ENCODE measurements at places on chromosomes 5 and 9. TPM values are rescaled to one million over a fixed set of nuclear protein-coding genes. Genes with fewer than 3 reads are reported as not detected.
A peak's percentile ranks its signal among the peaks of the same experiment; 100 is the strongest.

- H3K36me3 ChIP-seq, result no peaks in the 10 kb centered on the region
- H3K27ac ChIP-seq, result no peak overlapping the region
- DNase-seq, result no peak
Measured at GRCh38 chr9:107760469-107761242, 271.1 kb upstream of the KLF4 start.

- no peak overlapping the region for H3K4me3 ChIP-seq
- no peaks in the 10 kb centered on the region for H3K27me3 ChIP-seq
- no peaks in the 10 kb centered on the region for H3K36me3 ChIP-seq
- DNase-seq, result no peak
Measured at GRCh38 chr9:91847581-91848091, 102.4 kb downstream of the ROR2 start.

- no peak overlapping the region for H3K27ac ChIP-seq
- no peaks in the 10 kb centered on the region for H3K36me3 ChIP-seq
- DNase-seq, result no peak
Measured at GRCh38 chr5:173479711-173480110, 136.7 kb downstream of the BOD1 start.

GRCh38 chr5:90161414-90161813 is 248.1 kb downstream of the CETN3 start:
- DNase-seq, result peak; percentile 66
- H3K36me3 ChIP-seq, result no peaks in the 10 kb centered on the region
- H3K27me3 ChIP-seq, result no peaks in the 10 kb centered on the region
- no peak overlapping the region for H3K27ac ChIP-seq
- no peaks in the 10 kb centered on the region for H3K4me1 ChIP-seq

GRCh38 chr5:79859588-79859987 is 131.5 kb downstream of the MTX3 start:
- DNase-seq, result no peak
- no peaks in the 10 kb centered on the region for H3K27me3 ChIP-seq
- no peak overlapping the region for H3K27ac ChIP-seq
- no peaks in the 10 kb centered on the region for H3K4me1 ChIP-seq
- no peak overlapping the region for H3K4me3 ChIP-seq

DNA sequence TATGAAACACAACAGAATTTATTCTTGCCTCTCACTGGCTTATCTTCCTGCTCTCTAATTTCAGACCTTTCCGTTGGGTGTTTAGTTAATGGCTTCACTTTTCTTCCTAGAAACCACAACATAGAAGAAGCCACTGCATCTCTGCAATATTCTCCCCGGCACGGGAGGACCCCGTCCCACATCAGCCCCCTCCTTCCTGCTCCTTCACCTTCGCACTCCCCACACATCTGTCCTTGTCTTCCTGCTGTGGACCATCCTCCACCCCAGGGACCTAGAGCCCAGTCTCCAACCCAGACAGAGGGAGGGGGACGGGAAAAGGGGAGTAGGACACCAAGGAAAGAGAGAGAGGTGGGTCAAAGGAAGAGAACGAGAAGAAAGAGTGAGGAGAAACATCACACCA is 1.4 kb downstream of the OR2V1 start:
- no peaks in the 10 kb centered on the region for H3K36me3 ChIP-seq
- H3K27me3 ChIP-seq, result no peaks in the 10 kb centered on the region
- DNase-seq, result no peak
- H3K4me1 ChIP-seq, result no peaks in the 10 kb centered on the region
- no peak overlapping the region for H3K4me3 ChIP-seq
- no peak overlapping the region for H3K27ac ChIP-seq

DNA sequence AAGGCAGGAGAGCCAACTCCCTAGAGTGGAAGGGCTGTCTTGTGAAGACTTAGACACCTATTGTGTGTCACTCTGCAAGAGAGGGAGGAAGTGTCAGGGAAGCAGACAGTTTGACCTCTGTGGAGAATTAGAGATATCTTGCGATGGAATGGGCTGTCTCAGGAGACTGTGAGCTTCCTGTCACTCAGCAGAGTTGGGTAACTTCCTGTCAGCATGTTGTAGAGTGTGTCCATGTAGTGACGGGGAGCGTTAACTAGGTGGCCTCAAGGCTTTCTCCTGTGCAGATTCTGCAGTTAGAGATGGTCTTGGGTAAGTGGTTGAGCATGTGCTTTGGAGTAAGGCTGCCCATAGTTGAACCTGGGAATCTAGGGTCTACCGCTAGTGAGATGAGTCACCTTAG is 136.5 kb downstream of the KIF4B start:
- DNase-seq, result peak; percentile 59
- H3K27ac ChIP-seq, result no peak overlapping the region
- H3K4me1 ChIP-seq, result no peaks in the 10 kb centered on the region
- no peak overlapping the region for H3K4me3 ChIP-seq
- no peaks in the 10 kb centered on the region for H3K27me3 ChIP-seq
- no peaks in the 10 kb centered on the region for H3K36me3 ChIP-seq

- no peak overlapping the region for H3K4me3 ChIP-seq
- no peaks in the 10 kb centered on the region for H3K36me3 ChIP-seq
- no peaks in the 10 kb centered on the region for H3K27me3 ChIP-seq
- no peak for DNase-seq
- H3K27ac ChIP-seq, result no peak overlapping the region
Measured at GRCh38 chr5:160230686-160231527, 1.6 kb downstream of the FABP6 start.

- H3K27ac ChIP-seq, result no peak overlapping the region
- H3K4me3 ChIP-seq, result peak overlapping the region; percentile 30
- peaks cover 23% of the 10 kb centered on the region for H3K4me1 ChIP-seq
- H3K27me3 ChIP-seq, result no peaks in the 10 kb centered on the region
- DNase-seq, result peak; percentile 44
Measured at GRCh38 chr9:112094948-112095681, 80.0 kb downstream of the SUSD1 start.

DNA sequence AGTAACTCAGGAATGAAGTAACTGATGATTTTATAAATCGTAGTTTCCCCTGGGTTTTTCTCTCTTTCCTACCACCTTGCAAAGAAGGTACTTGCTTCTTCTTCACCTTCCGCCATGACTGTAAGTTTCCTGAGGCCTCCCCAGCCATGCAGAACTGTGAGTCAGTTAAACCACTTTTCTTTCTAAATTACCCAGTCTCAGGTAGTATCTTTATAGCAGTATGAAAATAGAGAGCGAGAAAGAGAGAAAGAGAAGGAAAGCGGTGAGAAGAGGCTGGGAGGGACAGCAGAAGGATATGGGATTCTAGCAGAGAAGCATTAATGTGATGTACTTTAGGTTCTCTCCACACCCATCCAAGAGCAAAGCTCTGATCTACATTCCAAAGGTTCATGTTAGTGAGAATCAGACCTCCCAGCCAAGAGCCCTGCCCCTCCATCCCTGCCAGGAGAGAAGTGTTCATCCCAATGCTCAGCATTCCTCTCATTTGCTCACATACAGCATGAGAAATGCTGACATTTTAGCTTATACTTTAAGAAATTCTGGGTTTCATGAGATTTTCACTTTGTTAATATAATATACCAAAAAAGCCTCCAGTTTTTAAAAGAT is 185.0 kb upstream of the PTGER4 start:
- H3K36me3 ChIP-seq, result no peaks in the 10 kb centered on the region
- H3K4me1 ChIP-seq, result no peaks in the 10 kb centered on the region
- no peak for DNase-seq
- H3K4me3 ChIP-seq, result no peak overlapping the region
- no peaks in the 10 kb centered on the region for H3K27me3 ChIP-seq

GRCh38 chr5:6718161-6718681 is 5.0 kb downstream of the TENT4A start:
- H3K36me3 ChIP-seq, result peaks cover 12% of the 10 kb centered on the region
- H3K4me3 ChIP-seq, result no peak overlapping the region
- H3K27me3 ChIP-seq, result no peaks in the 10 kb centered on the region
- peaks cover 80% of the 10 kb centered on the region for H3K4me1 ChIP-seq
- no peak for DNase-seq
- H3K27ac ChIP-seq, result no peak overlapping the region

GRCh38 chr5:138829341-138829740 is 45.8 kb downstream of the LRRTM2 start:
- H3K4me1 ChIP-seq, result no peaks in the 10 kb centered on the region
- no peaks in the 10 kb centered on the region for H3K27me3 ChIP-seq
- H3K4me3 ChIP-seq, result no peak overlapping the region
- H3K36me3 ChIP-seq, result no peaks in the 10 kb centered on the region
- DNase-seq, result no peak

DNA sequence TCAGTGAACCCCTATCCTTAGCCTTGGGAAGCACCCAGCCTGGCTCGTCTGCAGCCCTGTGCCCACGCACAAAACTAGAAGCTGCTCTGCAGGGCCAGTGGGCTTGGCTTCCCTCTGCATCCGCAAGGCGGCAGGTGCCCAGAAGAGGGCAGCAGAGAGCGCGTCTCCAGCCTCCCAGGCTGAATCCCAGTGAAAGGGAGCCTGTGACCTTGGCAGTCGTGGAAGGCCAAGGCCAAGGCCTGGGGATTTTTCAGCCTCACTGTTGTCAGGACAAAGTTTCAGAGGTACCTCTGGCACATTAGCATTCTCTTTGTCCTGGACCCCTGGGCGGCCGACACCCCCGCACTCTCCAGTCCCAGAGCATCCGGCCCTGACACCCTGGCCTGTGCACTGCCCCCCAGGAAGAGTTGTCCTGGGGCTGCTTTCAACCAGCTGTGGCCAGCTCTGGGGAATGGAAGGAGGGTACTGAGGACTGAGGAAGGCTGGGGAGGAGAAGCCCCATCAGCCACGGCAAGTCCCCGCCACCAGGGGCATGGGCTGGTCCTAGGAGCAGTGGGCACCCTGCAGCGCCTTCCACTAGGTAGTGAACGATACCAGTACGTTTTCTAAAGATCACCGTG is 63.6 kb upstream of the IL17B start:
- DNase-seq, result peak; percentile 82
- H3K4me3 ChIP-seq, result no peak overlapping the region
- H3K27me3 ChIP-seq, result no peaks in the 10 kb centered on the region
- H3K4me1 ChIP-seq, result no peaks in the 10 kb centered on the region
- H3K27ac ChIP-seq, result no peak overlapping the region
- H3K36me3 ChIP-seq, result no peaks in the 10 kb centered on the region

DNA sequence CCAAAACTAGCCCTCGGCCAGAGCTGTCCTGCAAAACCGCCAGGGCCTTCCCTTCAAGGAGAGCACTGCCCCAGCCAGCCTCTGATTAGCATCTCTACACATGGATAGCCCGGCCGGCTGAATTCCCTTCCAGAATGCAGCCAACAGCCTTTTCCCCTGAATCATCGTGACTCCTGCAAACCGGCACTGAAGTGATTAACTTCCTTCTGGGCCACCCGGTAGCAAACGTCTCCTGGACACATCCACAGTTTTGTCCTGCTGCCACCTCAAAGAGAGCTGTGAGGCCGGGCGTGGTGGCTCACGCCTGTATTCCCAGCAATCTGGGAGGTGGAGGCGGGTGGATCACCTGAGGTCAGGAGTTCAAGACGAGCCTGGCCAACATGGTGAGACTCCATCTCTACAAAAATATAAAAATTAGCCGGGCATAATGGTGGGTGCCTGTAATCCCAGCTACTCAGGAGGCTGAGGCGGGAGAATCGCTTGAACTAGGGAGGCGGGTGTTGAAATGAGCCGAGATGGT is 21.1 kb upstream of the EEIG1 start:
- no peaks in the 10 kb centered on the region for H3K36me3 ChIP-seq
- DNase-seq, result no peak
- H3K27ac ChIP-seq, result no peak overlapping the region
- no peaks in the 10 kb centered on the region for H3K27me3 ChIP-seq
- H3K4me3 ChIP-seq, result no peak overlapping the region
- H3K4me1 ChIP-seq, result peaks cover 5% of the 10 kb centered on the region

- H3K27me3 ChIP-seq, result no peaks in the 10 kb centered on the region
- no peaks in the 10 kb centered on the region for H3K36me3 ChIP-seq
- peak; percentile 73 for DNase-seq
- peak overlapping the region; percentile 66 for H3K4me3 ChIP-seq
- peak overlapping the region; percentile 84 for H3K27ac ChIP-seq
Measured at GRCh38 chr5:67166460-67167285, 29.9 kb downstream of the CD180 start.

DNA sequence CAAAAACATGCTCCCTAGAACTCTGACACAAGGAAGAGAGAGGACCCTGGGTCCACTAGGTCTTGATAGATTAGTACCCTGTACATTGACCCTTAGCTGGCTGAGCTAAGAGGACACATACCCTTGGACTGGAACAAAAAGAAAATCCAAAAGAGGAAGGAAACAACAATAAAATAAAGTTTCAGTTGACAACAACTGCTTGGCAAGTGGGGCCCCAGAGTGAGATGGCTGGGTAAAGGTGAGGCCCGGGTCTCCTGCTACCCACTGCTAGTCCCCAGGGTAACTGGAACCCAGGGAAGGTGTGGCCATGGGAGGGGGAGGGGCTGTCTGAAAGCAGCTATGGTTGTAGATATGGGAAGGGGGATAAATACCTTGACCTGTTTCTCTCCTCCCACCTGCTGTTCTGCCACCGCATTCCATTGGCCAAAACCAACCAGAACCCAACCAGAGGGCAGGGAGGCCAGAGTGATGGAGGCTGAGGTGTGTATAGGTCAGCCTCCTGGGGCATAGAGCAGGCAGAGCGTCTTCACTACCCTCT is 11.7 kb downstream of the TAL2 start:
- peak; percentile 50 for DNase-seq
- H3K4me1 ChIP-seq, result peaks cover 89% of the 10 kb centered on the region
- H3K27me3 ChIP-seq, result no peaks in the 10 kb centered on the region
- peak overlapping the region; percentile 98 for H3K27ac ChIP-seq
- H3K4me3 ChIP-seq, result peak overlapping the region; percentile 35

DNA sequence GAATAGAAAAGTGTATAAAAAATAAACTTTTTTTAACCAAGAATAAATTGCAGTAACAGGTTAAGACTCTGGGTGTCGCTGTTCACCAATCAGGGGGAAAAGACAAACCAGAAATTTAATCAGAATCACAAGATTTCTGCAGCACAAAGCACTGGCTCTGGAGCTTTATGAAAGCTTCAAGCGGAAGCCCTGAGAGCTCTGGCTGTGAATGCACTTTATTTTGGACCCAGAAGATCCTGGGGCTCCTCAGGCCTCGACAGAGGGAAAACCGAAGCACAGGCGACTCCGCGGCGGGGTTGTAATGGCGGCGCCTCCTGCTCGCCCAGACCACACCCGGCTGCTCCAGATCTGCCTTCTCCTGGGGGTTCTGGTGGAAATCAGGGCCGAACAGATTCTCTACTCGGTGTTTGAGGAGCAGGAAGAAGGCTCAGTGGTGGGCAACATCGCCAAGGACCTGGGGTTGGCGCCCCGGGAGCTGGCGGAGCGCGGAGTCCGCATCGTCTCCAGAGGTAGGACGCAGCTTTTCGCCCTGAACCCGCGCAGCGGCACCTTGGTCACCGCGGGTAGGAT is at the start of gene PCDHGA4:
TSS of gene PCDHGA4 (plus strand) at position 122 of the 570 bp plus-strand sequence. CDS start at position 209, 87 bp downstream.
- peak; percentile 58 for DNase-seq
- peaks cover 26% of the 10 kb centered on the region for H3K4me1 ChIP-seq
- H3K27ac ChIP-seq, result no peak within 1 kb of the TSS
- no peaks in the 10 kb centered on the region for H3K27me3 ChIP-seq
- H3K36me3 ChIP-seq, result peaks cover 28% of the 10 kb centered on the region
- peak within 1 kb of the TSS; percentile 27 for H3K4me3 ChIP-seq

Gene HMCN2
- total RNA-seq, result not detected

Gene PCDHA4
- not detected for total RNA-seq

Gene SELENOP
- not detected for total RNA-seq

Gene SLC25A2
- total RNA-seq, result 0.82 TPM

Gene PLAA
- total RNA-seq, result 33.7 TPM

Gene POU5F2
- 3.3 TPM for total RNA-seq

Gene LRRC70
- total RNA-seq, result 6.5 TPM

Gene CYLC2
- not detected for total RNA-seq

Gene CXCL14
- not detected for total RNA-seq

Gene PKN3
- not detected for total RNA-seq
